ENCODE measurements at places on chromosomes 16 and 17.

DNA sequence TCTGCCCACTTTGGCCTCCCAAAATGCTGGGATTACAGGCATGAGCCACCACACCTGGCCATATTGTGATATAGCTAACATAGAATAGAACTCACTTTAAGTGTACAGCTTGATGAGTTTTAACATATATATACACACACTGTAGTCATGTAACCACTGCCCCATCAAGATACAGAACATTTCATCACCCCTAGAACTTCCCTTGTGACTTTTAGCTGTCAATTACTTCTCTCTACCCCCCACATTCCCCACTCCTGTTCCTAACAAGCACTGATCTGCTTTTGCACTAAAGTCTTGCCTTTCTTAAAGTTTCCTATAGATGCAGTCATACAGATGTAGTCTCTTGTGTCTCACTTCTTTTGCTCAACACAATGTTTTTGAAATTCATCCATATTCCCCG, 93.1 kb downstream of the PITPNC1 start:
- no peak for DNase-seq

GRCh38 chr16:88404769-88405168, 22.0 kb downstream of the ZNF469 start:
- no peak for DNase-seq

DNA sequence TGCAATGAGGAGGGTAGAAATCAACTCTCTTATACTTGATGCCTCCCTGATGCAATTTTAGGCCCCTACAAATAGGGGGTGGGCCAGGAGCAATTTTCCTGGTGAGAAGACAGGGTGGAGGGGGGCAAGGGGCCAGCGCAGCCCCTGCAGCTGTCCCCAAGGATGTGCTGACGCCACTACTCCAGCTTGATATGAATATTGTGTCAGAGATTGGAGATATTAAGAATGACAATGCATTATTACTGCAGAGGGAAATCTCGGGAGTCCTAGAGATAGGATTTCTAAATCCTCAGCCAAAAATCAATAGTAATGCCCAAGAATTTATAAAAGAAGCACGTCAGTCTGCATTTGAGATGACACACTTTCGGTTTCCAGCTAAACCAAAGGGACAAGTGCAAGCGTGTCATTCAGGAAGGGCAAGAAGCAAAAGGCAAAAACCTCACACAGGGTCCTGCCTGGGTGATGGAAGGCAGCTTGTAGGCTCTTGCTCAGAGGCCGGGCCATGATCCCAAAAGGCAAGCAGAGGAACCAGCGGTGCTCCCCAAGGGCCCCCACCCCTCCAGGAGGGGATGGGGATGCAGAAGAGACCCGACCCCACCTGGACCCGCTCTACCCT, 178.8 kb downstream of the C16orf78 start:
- no peak for DNase-seq

DNA sequence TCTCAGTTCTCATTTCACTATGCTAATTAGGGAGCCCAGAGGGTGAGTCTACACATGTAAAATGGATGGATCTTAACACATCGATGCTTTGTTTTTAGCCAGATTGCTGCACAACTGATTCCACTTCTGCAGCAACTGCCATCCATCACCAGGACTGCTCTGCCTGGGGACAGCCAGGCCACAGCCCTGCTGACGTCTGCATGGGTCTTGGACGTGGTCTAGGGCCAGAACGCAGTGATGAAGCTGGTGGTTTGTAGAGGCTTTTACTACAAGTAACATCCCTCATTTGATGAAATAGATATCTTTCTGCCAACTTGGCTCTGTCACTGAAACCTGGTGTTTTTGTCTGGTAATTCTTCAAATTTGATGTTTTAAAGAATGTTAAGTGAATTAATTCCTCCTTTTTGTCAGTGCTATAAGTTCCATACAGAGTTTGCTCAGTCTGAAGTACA, 50.6 kb downstream of the MARCHF10 start:
- DNase-seq: no peak

DNA sequence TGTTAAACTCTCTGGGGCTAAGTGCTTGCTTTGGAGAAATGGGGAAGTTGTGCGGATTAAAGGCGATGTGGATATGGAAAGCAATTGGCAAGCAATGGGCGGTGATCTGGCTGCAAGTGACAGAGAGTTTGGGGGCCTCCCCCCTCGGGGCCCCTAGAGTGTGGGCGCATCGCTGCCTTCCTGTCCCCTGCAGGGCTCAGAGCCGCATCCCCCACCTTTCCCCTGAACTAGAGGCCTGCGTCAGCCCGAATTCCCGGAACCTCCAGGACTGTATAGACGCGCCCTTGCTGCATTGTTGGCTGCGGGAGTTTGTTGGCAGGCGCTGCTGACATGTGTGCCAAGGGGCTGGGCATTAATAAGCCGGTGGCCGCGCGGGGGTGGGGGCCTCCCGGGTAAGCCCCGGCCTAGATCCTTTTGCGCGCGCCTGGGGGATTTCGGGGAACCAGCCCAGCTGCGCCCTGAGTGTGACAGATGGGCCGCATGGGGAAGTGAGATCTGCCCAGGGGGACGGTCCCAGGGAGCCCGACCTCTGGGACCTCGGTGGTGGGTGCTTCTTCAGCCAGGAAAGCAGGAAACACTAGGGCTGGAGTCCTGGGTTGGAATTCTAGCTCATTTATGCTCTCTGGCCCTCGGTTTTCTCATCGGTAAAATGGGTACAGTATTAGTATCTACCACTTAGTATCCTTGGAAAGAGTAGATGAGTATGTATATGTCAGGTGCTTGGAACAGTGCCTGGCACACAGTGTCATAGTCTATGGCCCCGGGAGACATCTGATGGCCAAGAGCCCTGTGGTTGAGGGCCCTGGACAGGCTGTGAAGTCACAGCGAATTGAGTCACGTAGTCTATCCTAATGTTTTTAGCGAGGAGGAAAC, 1.0 kb downstream of the EEF2K start:
- DNase-seq: no peak

- no peak for DNase-seq
These were observed 50.8 kb upstream of the KLHDC4 start for GRCh38 chr16:87816507-87817100.

DNA sequence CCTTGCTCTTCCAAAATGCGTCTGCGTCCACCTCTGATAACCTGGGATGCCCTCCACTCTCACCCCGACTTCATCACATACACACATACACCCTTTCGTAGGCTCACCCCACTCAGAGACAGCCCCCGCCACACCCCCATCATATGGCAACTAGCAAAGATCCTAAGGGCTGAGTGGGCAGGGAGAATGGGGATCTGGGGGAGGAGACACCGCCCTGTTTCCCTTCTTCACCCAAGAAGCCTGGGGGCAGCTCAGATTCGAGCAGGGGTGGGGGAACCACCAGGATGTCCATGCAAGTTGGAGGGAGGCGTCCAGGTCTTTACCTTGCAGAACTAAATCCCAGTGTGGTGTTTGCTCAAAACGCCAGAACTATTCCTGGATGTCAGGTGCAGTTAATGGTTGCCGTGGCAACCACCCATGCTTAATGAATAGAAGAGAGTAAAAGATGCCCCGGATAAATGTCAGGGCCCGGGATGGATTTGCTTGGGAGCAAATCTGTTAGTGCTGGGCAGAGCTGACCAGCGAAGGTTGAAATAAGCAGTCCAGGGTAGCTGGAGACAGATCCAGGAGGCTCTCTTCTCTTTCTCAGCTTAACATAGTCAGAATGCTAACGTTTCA, 72.8 kb downstream of the CACNG3 start:
- no peak for DNase-seq

GRCh38 chr17:58507123-58507634, 7.3 kb downstream of the MTMR4 start:
- DNase-seq: no peak

GRCh38 chr16:51143196-51143977, 7.7 kb downstream of the SALL1 start:
- DNase-seq: no peak

DNA sequence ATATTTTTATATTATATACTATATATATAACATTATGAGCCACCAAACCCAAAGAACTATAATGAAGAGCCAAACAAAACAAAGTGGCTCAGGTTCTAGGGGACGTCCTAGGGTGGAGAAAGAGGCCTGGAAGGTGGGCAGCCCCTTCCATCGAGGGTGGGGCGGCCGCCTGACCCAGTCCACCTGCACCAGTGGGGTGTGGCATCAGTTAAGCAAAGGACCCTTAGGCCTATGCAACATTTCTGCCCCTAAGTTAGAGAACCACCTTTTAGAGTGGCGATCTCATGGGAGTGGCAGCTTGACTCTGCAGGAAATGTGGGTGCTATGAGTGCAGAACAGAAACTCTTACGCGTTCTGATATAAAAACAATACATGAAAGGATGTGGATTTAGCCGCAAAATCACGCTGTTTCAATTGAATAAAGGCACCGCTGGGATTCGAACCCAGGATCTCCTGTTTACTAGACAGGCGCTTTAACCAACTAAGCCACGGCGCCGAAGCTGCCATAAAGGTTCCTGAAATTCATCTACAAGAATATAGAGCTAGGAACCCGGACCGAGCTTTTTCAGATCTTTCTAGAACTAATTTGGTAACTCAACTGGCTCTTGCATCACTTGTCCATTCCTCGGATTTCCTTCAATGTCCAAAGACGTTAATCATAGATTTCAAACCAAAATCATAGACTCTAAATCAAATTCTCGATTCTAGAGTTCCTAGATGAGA, 15.6 kb upstream of the AURKB start:
- no peak for DNase-seq

GRCh38 chr16:17949141-17949981, 387.2 kb downstream of the NPIPA8 start:
- DNase-seq: no peak

DNA sequence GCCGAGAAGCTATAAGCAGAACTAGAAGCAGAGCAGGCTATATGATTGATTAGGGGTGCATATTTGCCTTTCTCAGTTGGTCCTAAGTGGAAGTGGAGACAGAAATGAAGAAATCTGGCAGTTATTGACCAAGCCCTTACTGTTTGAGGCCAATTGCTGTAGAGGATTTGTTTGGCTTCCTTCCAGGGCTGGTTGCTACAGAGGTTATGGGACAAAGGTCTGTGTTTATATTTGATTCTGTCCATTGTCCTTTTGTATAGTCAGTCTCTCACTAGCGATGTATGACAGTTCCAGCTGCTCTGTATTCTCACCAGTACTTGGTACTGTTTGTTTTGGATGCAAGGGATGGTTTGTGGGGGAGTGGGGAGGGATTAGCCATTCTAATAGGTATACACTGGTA, 7.3 kb upstream of the ALOX15 start:
- no peak for DNase-seq

DNA sequence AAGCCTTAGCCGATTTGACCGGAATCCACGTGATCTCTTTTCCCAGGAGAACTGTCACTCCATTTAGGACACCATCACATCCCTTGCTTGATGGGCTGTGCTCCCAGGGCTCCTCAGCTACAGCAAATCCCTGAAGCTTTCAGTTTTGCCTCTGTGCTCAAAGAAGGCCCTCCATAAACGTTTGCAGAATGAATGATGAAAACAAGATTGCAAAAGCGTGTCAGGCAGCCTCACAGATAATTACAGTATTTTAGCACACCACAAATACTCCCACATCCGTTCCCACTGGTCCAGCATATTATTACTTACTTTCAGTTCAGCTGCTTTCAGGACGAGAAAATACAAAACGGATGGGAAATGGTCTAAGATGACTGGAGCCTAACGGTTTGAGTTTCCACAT, 84.6 kb downstream of the USP31 start:
- no peak for DNase-seq

DNA sequence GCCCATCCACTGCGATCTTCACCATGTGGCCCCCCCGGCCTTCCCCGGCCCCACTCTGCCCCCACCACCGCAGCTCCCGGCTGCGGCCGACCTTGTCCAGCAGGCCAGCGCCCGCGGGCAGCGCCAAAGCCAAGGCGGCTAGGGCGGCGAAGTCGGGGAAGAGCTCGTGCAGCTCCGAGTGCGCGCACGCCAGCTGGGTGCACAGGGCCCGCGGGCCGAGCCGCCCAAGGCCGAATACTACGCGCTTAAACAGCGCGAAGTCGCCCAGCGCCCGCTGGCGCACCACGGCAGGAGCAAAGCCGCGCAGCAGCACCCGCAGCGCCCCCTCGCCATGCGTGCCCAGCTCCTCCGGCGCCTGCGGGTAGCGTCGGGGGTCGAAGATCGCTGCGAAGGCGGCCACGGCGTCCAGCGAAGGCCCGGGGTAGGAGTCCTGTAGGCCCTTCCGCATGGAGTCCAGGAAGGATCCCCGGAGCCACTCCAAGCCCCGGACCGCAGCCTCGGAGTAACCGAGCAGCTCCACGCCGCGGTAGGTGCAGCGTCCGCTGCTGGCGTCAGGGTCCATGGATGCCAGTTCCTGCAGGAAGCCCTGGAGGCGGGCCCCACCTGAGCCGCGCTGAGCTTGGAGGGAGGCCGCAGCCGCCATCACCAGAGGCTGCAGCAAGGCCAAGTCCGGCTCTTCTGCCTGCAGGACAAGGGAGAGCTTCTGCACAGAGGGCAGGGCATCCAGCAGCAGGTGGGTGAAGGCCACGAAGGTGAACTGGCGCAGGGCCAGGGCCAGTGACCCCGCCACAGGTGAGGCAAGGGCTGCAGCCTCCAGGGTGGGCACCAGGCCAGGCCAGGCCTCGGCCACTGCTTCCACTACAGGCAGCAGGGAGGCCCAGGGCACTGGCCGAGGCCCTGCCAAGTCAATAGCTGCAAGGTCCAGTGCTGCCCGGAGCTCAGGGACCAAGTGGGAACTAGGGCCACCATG, 10.3 kb downstream of the C17orf113 start:
- no peak for DNase-seq

DNA sequence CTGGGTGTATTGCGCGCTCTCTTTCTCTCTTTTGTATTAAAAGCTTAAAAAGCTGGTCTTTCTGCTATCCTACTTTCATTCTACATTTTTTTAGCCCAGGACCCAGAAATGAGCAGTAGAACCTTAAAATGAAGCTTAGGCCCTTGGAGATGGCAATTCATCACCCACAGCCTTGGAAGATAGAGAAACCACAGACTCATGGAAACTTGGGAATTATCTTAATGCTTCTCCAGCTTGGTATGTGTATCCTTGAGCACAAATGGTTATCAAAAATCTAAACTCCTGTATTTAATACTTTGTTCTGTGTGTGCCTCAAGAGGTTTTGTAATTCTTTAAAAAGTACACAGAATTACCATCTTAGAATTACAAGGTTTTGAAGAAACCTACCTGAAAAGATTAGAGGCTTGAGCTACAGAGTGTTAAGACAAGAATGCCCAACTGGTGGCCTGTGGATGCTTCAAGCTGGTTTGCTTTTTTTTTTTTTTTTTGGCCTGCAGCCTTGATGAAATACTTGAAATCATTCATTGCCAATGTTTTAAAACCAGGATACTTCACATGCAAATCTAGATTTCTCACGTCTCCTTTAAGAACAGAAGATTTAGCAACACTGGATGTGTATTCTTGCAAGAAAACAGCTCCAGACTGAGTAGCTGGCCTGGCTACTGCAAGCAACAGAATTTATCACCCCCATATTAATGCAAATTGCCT, 105.0 kb downstream of the XYLT1 start:
- DNase-seq: no peak

- peak; percentile 50 for DNase-seq
These were observed at the start of gene ACTG1 for GRCh38 chr17:81512562-81513371. Gene ACTG1 (minus strand): TSS chr17:81512799. CDS start chr17:81512354, 445 bp downstream.

GRCh38 chr17:49814781-49815529, 26.5 kb downstream of the KAT7 start:
- DNase-seq: no peak
